HCT116 (cell line): ENCODE measurements at places on chromosomes 1 and 21. TPM values are rescaled to one million over a fixed set of nuclear protein-coding genes. Genes with fewer than 3 reads are reported as not detected.

The GBP4 gene
- total RNA-seq: 0.05 TPM

The FLG gene
- 0.02 TPM for total RNA-seq

The WDR47 gene
- total RNA-seq: 9.3 TPM

- H3K27me3 ChIP-seq: no peaks in the 10 kb centered on the region
- peaks cover 7% of the 10 kb centered on the region; the same call in 1 of the 2 replicates for H3K36me3 ChIP-seq
- no peak for DNase-seq
- no peak overlapping the region for H3K27ac ChIP-seq
- H3K4me1 ChIP-seq: peaks cover 9% of the 10 kb centered on the region; the same call in 1 of the 2 replicates
Measured at GRCh38 chr21:39388811-39389155, 39.9 kb upstream of the HMGN1 start.

DNA sequence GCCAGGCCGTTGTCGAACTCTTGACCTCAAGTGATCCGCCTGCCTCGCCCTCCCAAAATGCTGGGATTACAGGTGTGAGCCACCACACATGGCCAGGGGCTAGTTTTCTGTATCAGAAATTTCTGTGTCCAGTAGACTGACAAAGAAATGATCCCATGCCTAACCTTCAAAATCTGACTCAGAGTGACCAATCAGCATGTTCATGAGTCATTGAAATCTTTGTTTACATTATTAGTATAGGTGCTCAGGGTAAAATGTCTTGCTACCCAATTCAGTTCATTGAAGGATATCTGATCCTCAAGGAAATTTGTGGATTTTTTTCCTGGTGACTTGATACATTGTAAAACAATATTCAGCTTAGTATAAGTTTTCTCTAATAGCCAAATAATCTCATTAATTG is 11.0 kb upstream of the LDLRAD2 start:
- no peaks in the 10 kb centered on the region for H3K4me1 ChIP-seq
- H3K27me3 ChIP-seq: no peaks in the 10 kb centered on the region
- no peak for DNase-seq
- H3K36me3 ChIP-seq: no peaks in the 10 kb centered on the region
- no peak overlapping the region for H3K27ac ChIP-seq
